M059J (cell line): ENCODE measurements at places on chromosomes 11 and 22.

- no peak for DNase-seq
These were observed 33.8 kb downstream of the MYEOV start for GRCh38 chr11:69327741-69328191.

- DNase-seq = no peak
These were observed 4.4 kb downstream of the TMEM109 start for GRCh38 chr11:60918251-60918938.

GRCh38 chr11:36741515-36741914, 143.5 kb upstream of the RAG2 start:
- DNase-seq = no peak

- DNase-seq = no peak
These were observed 12.7 kb upstream of the SESN3 start for GRCh38 chr11:95243673-95244072.

DNA sequence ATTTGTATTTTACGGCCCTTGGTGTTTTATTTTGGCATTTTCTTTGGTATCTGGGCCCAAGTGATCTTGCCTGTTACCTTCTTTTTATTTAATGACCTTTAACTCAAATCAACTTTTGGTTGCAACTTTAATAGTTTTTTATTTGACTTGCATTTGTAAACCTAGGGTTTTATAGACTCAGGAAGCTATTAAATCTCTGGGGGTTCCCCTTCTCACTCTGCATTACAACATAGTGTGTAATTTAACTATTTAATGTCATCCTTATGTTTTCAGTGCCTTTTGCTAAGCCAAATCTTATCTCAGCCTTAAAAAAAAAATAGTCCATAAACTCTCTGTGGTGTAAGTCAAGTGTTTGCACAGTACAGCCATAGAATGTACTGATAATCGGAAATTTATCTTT, 3.4 kb downstream of the FJX1 start:
- DNase-seq = peak; percentile 63

DNA sequence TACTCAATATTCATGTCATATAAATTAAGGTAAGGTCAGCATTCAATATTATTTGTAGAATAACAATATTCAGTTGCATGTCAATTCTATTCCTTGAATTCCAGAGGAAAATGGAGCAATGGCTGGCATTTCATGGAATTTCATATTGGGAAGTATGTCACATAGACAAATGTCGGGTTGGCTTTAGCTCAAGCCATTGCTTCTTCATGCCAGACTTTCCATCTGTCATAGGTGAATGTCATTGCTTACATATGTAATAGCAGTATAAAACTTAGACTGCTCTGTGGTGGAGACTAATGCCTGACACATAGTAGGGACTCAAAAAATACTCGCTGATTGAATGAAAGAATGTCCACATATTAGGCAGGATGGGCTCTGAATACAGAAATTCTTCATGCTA, 509.6 kb upstream of the CHORDC1 start:
- DNase-seq = no peak

GRCh38 chr11:68146704-68147474, 25.7 kb upstream of the CHKA start:
- DNase-seq = peak; percentile 78

DNA sequence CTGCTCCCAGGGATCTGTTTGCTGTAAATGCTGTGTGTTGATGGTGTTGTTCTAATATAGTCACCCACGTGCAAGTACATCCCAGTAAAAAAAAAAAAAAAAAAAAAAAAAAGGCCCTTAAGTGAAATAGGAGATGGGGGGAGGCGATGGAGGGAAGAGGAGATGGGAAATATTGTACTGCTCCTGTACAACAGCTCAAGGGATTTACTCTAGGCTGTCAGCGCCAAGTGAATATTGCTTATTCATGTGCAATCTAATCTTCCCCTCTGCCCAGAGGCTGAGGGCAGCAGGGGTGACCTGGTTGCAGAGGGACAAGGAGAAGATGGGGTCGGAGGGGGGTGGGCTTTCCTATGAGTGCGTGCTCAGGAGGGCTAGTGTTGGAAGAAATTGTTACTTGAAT, 206.2 kb upstream of the CADM1 start:
- DNase-seq = no peak

DNA sequence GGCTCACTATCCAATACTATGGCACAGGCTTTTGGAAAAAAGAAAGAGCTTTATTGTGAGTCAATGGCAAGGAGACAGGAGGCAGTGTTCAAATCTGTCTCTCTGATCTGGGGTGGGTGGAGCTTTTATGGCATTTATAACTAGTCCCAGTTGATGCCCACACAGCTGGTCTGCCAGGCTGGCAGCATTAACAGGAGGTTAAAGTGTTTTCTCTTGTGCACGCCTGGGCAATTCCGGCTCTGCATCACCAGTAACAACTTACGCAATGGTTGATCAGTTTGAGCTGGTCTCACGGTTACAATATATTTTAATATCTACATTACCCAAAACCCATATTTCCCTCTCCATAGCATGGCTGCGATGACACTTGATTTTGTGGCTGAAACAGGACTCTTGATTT, 15.1 kb upstream of the SMIM38 start:
- DNase-seq = no peak

- DNase-seq = no peak
These were observed 8.6 kb downstream of the ARAP1 start for GRCh38 chr11:72743321-72744221.

GRCh38 chr22:49824936-49825335, 2.7 kb downstream of the BRD1 start:
- DNase-seq = no peak

DNA sequence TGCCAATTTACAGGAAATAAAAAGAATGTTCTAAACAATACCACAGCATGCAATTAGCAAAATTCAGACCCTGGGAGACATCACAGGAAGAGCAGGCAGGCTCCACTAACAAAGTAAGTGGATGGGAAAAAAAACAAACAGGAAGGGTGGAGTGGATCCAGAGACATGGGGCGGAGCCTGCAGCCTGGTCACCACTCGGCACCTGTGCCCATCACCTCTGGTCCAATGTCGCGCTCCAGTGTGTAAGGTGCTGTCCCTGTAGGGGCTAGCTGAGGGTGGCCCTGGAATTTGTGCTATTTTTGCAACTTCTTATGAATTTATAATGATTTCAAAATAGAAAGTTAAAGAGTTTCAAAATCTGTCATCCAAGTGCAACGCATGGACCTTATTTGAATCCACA, 11.0 kb upstream of the MOB2 start:
- no peak for DNase-seq

GRCh38 chr11:69131121-69131566, 24.6 kb upstream of the SMIM38 start:
- DNase-seq = no peak

DNA sequence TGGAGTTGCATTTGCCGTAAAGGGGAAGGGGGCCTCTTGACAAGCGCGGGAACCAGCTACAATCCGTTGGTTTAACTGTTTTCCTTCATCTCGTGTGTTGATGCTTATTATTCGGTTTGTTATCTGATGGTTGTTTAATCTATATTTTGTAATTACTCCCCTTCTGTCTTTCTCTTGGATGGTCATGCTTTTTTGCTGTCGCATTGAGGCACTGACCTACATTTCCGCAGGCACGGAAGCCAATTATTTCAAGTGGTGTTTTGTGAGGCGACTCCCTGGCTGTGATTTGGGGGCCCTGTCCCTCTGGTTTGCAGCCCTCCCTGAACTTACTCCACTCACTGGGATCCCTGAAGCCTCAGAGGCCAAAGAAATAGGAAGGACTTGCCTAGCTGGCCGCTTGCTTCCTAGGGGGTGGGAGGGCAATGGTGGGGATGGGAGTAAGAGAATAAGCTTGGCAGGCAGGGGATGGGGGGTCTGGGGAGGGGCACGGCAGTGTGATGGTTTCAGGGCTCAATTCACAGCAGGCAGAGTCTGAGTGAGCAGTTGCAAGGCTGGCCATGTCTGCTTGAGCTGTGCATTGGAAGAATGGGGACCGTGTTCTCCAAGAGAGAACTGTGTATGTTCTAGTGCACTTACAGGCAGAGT, 165.8 kb upstream of the B3GAT1 start:
- DNase-seq = no peak

DNA sequence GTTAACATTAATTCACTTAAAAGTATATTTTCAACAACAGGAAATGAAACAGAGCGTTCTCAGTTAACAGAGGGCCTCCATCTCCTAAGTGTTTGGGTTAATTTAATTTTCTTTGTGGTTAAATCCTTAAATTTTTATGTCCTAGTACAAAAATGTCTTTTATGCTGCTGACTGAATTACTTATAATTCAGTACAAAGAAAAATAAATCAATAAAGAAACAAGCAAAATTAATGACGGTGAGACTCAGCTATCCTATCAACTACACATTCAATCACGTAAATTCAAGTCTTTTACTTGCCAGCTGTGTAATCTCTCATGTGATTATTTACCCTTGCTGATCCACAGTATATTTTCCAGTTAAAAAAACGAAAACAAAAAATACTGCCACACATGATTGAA, 81.4 kb downstream of the BBOX1 start:
- no peak for DNase-seq

GRCh38 chr22:19048531-19048930, 73.7 kb downstream of the DGCR2 start:
- DNase-seq = no peak

DNA sequence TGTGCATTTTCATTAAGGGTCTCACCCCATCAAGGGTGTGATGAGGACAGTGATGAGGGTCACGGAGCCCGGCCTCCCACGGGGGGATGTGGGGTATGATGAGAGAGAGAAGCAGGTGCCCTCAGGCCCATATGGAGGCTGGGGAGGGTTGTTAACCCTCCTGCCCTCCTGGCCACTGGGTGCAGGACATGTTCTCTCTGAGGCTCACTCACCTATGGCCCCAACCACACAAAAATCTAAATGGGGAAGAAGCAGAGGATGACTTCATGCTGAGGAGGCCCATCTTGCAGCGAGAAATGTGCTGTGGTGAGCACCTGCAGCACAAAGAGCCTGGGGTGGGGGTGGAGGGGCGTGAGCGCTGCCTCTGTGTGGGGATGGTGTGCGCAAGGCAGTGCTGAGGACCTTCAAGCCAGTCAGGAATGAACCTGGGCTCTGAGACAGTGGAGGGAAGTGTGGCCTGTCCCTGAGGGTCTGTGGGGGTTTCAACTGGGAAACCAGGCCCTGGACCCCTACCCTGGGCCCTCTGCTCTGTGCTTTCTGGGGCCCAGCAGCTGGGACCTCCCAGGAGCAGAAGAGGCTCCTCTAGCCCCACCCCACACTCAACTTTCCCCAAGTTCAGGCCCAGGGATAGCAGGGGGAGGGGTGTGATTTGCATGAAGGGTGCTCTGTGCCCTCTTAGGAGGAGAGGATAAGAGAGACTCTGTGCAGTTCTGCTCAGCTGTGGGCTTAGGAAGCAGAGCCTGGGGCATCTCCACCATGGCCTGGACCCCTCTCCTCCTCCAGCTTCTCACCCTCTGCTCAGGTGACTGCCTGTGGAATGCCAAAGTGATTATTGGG, 43.0 kb upstream of the TOP3B start:
- DNase-seq = no peak

- no peak for DNase-seq
These were observed 242.1 kb downstream of the LUZP2 start for GRCh38 chr11:24738972-24739371.

- peak; percentile 95 for DNase-seq
These were observed 26.3 kb upstream of the GNB1L start for GRCh38 chr22:19880786-19881569.

DNA sequence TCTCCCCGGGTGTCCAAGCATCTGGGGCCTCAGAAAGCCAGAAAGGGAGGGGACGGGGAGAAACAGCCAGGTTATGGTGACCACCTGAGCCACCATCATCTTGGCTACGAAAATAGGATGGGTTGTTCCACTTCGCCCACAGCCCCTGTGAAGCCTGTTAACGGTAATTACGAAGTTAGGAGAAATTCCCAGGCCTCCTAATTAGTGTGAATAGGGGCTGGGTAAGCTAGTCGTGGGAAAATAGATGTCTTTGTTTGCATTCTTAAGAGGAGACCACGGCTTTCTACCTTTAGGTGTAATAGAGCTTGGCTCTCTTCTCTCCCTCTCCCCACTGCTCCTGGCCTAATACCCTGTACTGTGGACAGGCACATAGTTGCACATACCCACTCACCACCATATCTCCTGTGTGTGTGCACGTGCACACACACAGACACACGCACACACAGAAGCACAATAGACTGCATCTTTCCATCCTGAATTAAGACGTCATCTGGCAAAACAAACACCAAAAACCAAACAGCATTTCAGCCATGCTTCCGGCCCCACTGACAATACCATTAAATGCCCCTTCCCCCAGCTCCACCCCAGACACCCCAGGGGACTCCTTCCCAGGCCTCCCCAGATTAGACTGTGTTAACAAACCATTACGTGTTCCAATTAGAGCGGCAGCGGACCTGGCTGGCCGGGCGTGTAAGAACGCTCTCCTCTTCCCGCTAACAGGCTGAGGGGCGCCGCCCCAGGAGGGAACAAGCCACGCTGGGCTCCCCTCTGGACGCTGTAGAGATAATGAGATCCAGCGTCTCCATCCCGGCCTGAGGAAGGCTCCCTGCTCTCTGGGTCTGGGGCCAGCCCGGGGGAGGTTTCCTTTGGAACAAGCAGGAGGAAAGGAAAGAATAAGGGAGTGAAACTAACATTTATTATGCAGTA, 72.8 kb downstream of the TP53I11 start:
- no peak for DNase-seq

GRCh38 chr22:23786261-23786710, 480 bp upstream of the SMARCB1 start:
- no peak for DNase-seq

DNA sequence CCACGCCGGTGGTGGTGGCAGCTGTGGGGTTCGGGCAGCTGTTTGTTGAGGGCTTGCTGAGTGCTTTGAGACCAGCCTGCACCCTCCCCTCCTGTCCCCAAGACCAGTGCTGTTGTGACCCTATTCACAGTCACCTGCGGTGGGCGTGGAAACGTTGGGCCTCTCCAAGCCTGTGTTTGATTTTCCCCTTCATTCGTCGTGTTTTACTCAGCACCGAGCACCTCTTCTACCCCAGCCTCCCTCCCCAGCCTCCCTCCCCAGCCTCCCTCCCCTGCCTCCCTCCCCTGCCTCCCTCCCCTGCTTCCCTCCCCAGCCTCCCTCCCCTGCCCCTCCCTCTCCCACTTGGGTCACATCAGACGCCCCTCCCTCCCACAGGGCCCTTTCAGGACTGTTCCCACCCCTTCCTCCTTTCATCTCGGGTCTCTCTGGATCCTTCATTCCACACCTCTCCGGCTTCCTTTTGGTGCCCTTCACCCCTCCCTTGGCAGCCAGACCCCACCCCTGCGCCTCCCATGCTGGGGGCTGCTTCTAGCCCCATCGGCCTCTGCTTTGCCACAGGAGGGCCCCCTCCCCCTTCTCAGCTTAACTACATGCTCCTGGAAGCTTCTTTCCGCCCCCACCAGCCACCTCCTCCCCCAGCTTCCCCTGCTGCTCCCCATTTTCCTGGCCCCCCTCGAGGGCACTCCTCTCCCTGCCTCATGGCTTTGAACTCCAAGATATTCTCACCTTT, 14.8 kb downstream of the FRMD8 start:
- no peak for DNase-seq

GRCh38 chr11:76699451-76700091, 29.0 kb upstream of the LRRC32 start:
- no peak for DNase-seq

DNA sequence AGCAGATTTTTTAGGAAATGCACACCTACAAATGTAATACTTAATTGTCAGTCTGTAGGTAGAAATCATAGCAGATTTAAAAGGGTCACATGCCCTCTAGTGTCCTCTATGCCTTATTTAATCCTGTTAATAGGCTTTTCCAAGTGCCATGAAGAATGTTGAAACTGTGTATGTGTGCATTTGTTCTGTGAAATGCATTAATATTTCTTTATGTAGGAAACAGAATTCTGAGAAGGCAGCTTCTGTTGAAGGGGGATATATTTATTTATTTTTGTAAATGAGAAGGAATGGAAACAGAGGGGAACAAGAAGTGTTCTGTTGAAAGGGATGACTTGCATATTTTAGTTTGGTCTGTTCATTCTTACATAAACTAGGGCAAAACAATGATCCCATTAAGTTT, 51.0 kb downstream of the SVIP start:
- DNase-seq = peak; percentile 5
